ENCODE measurements at places on chromosomes 4 and X.

DNA sequence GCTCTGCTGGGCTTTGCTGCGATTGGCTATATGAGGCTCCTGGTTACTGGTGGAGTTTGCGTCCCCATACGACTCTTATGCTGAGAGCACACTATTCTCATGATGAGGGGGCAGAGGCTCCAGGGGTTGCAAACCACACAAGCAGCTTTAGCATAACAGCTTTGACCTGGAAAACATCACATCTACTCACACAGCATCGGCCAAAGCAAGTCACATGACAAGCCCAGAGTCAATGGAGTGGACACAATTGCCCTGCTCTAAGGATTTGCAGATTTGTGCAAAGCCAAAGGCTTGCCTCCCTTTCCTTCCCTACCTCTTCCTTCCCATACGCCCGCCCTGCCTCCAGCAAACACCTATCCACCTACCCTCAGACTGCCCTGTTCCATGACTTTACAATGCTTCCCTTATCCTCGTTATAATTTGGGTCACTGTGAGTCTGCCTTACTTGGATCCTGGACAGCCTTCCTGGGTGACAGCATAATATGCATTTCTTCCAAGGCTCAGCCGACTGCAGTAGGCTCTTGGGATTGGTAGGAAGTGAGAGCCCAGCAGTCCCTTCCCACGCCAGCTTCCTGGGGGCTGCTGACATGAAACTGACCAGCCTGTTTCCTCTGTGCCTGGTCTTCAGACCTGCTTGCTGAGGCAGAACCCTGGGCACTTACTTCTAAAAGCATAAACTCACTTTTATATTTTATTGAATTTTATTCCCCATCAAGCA lies 208.2 kb upstream of the PSAPL1 start:
- no peak for DNase-seq

DNA sequence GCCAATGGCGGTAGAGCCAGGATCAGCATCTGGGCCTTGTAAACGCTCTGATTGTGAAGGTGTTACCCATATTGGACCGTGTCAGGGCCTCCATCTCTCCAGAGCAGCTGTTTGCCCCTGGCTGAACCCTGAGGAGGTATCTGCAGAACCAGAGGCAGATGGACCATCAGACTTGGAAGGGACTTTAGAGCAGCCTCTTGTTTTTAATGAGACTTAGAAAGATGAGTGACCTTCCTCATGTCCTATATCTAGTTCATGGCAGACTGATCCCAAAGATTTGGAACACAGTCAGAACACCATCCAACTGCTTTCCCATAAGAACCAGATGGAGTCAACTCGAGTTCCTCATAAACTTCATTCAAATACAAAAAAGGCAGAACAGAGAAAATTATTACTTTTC lies 135.1 kb upstream of the MSX1 start:
- DNase-seq = no peak

DNA sequence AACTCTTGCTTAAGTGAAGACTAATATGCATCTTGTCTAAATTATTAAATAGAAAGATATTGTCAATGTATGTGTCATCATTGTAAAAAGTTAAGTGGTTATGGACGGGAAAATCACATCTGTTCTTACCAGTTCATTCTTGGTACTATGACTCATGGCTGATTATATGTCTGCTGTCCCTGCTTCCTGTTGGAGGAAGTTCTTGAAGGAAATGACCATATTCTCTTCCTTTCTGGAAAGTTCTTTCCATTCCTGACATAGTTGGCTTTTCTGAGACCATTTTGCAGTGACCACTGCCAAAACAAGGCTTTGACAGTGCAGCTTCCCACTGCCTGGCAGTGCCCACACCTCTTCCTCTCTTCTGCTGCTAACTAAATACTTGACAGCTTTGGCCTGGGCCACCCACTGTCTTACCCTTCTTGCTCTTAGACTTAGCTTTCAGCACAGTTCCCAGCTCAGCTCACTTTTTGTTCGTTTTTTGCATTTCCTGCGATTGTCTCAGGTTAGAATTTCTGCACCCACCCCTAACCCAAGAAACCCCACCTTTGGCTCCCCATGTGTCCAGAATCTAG lies 13.2 kb upstream of the CLDN24 start:
- no peak for DNase-seq

- no peak for DNase-seq
Measured at GRCh38 chrX:39409246-39409917, 608.1 kb downstream of the MID1IP1 start.

DNA sequence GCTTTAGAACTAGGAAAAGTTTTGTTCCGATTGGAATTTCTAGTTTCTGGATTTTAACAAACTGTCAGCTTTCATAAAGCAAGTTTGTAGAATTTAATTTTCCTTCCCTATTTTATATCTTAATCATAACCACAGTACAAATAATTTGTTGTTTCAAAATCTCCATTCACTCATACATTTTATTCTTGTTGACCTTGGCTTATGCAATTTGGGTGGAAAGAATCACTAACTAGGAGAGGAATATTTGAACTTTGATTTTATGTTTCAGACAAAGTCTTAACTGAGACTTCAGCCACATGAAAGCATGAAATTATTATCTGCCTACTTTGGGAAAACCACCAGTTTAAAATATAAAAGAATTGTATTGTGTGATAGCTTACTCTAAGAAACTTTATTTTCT lies 427.9 kb downstream of the SPRY1 start:
- DNase-seq = no peak

DNA sequence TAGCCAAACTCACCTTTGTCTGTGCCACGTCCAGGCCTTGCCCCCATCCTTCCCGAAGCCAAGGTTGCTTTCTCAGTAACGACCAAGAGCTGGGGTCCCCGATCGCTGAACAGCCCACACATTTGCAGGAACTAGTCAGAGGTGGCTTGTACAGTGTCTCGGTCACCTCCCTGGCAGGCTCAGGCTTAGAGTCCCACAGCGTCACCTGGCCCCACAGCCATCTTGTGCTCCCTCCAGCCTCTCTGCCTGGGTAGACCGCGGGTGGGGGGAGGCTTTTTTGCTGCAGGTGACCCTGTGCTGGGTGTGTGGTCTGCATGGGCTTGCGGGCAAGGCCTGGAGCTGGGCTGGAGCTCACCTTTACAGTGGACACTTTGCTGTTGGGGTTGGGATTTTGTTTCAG lies 60.2 kb downstream of the PSAPL1 start:
- no peak for DNase-seq

GRCh38 chr4:175215657-175216056 lies 297.5 kb downstream of the ADAM29 start:
- DNase-seq = no peak
